ENCODE measurements at places on chromosomes 3 and 15. TPM values are rescaled to one million over a fixed set of nuclear protein-coding genes. Genes with fewer than 3 reads are reported as not detected.

DNA sequence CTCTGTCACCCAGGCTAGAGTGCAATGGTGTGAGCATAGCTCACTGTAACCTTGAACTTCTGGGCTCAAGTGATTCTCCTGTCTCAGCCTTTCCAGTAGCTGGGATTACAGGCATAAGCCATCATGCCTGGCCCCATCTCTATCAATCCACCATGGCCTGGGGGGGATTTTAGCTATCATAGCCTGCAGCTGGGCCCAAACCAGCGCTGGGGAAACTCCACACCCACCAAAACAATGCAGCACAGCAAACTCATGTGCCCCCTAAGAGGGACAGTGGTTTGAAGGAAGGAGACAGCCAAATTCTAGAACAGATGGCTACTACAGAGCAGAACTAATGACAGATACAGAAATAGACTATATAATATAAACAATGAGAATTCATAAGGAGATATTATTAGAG is 13.8 kb upstream of the NSMCE3 start:
- H3K4me3 ChIP-seq: no peak overlapping the region
- H3K4me1 ChIP-seq: no peaks in the 10 kb centered on the region
- no peaks in the 10 kb centered on the region for H3K36me3 ChIP-seq
- H3K27me3 ChIP-seq: no peaks in the 10 kb centered on the region

GRCh38 chr3:46429671-46430070 is 22.6 kb downstream of the CCRL2 start:
- no peak for DNase-seq
- H3K27ac ChIP-seq: no peak overlapping the region
- no peaks in the 10 kb centered on the region for H3K27me3 ChIP-seq
- H3K36me3 ChIP-seq: no peaks in the 10 kb centered on the region

DNA sequence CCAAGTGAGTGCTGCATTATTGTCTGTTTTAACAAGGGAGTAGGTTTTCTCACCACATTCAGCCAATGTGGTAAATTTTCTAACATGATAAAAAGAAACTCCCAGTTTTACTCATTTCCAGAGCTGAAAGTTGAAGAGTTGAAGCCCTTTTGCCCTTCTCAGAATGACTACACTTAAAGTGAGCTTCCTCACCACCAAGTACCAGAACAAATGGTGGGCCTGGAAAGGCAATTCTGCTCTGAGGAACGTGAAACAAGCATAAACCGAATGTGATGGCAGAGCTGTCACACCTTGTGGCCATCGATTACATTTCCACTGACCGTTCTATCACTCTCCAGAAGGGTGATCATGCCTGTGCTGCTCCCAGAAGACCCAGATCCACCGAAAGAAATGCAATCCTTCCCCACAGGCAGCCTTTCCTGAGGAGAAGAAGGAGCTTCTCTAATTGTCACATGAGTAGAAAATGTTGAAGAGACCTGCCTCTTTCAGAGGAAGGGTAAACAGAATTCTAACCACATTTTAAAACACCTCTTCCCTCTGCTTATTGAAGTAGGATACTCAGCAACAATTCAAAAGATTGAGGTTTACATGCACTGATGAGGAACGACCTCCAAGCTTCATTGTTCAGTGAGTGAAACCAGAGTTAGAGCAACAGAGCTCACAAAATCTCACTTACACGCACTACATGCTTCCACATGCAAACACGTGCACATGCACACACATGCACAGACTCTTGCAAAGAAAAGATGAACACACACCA is 21.4 kb upstream of the CCR9 start:
- H3K4me1 ChIP-seq: no peaks in the 10 kb centered on the region
- H3K27me3 ChIP-seq: no peaks in the 10 kb centered on the region
- H3K4me3 ChIP-seq: no peak overlapping the region
- DNase-seq: no peak
- H3K27ac ChIP-seq: no peak overlapping the region

DNA sequence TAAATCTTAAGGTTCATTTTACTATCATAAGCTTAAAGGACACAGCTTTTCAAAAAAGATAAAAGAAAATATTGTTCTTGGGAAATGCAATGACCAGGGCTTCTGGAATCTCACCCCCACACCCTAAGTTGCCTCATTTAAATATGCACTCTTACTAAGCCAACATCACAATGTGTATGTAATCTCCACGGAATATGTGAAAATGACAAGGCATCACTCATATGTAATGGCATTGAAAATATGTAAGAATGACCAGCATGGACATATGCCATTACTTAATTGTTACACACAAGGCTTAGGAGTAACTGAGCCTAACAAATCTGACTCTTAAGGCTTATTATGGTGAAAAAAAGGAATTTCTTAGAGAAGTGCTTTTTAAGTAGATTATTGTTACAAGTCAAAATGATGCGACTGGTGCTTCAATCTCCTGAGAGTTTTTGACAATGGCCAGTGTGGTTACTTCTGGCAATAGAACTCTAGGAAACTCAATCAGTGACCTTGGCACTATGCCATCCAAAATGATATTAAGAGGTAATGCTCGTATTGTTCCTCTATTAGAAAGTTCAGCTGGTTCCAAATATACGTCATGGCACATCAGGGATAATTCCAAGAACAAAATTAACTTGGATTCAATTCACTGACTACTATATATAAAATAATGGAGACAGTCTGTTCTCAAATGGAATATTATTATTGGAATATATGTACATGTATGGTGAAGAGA is 290.0 kb upstream of the PLSCR5 start:
- no peak overlapping the region for H3K27ac ChIP-seq
- no peak overlapping the region for H3K4me3 ChIP-seq
- H3K36me3 ChIP-seq: no peaks in the 10 kb centered on the region
- DNase-seq: no peak
- no peaks in the 10 kb centered on the region for H3K27me3 ChIP-seq
- no peaks in the 10 kb centered on the region for H3K4me1 ChIP-seq

DNA sequence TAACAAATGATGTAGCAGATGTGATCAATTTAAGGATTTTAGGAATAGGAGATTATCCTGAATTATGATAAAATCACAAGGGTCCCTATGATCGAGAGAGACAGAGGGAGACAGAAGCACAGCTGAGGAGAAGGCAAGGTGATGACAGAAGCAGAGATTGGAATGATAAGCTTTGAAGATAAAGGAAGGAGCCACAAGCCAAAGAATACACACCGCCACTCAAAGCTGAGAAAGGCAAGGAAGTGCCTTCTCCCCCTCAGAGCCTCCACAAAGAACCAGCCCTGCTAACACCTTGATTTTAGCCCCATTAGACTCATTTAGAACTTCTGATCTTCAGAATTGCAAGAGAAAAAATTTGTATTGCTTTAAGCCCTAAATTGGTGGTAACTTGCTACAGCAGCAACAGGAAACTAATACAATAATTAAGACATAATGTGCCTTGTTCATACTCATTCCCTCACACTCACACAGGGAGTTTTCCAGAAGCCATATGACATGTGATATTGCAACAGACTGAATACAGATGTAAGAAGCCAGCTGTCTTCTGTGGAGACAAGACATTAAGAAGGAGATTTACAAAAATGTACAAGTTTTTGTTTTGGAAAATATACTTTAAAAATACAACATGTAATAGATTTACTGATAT is 38.2 kb downstream of the TRANK1 start:
- H3K27me3 ChIP-seq: no peaks in the 10 kb centered on the region
- no peak overlapping the region for H3K27ac ChIP-seq
- no peak for DNase-seq
- no peaks in the 10 kb centered on the region for H3K36me3 ChIP-seq

DNA sequence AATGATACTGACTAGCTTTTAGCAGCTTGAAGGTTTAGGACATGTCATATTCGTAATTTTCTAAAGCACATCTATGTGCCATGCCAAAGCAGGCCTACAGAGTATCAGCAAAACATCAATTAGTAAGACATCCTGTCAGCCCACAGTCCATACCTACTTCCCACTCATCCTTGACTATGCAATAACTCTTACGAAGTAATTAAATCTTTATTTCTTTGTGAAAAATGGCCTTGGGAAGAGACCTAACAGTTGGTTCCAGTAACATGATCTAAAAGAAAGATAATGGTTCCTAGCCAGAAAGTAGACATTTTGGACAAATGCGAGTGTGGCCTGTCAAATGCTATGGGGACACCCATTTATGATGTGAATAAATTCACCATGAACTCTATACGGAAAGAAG is 172.6 kb upstream of the TNIK start:
- H3K36me3 ChIP-seq: no peaks in the 10 kb centered on the region
- H3K4me3 ChIP-seq: no peak overlapping the region
- H3K4me1 ChIP-seq: no peaks in the 10 kb centered on the region
- no peaks in the 10 kb centered on the region for H3K27me3 ChIP-seq

DNA sequence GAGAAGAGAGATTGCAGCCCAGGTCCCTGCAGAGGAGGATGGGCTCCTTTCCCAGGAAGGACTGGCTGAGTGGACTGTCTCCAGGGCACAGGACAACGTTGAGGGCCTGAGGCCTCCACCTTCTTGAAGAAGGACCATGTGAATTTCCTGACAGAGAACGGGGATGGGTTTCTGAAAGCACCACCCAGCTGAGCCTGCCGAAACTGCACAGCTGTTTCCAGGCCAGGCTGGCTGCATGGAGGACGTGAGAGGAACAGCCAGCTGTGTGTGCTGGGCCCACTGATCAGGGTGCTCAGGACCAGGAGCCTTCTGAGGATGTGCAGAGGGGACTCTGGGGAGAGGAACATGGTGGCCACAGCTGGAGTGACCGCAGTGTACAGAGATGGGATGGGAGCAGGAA is 39.2 kb downstream of the HMCES start:
- peaks cover 6% of the 10 kb centered on the region for H3K4me1 ChIP-seq
- DNase-seq: no peak
- H3K4me3 ChIP-seq: no peak overlapping the region
- H3K27me3 ChIP-seq: no peaks in the 10 kb centered on the region

GRCh38 chr3:156594219-156594683 is 39.3 kb upstream of the SSR3 start:
- H3K4me1 ChIP-seq: peaks cover 3% of the 10 kb centered on the region
- no peaks in the 10 kb centered on the region for H3K36me3 ChIP-seq
- no peaks in the 10 kb centered on the region for H3K27me3 ChIP-seq
- H3K4me3 ChIP-seq: no peak overlapping the region
- no peak overlapping the region for H3K27ac ChIP-seq
- no peak for DNase-seq

GRCh38 chr3:73213896-73214295 is 152.4 kb downstream of the EBLN2 start:
- no peak for DNase-seq
- H3K4me1 ChIP-seq: no peaks in the 10 kb centered on the region
- no peak overlapping the region for H3K4me3 ChIP-seq
- H3K27ac ChIP-seq: no peak overlapping the region
- H3K27me3 ChIP-seq: no peaks in the 10 kb centered on the region

DNA sequence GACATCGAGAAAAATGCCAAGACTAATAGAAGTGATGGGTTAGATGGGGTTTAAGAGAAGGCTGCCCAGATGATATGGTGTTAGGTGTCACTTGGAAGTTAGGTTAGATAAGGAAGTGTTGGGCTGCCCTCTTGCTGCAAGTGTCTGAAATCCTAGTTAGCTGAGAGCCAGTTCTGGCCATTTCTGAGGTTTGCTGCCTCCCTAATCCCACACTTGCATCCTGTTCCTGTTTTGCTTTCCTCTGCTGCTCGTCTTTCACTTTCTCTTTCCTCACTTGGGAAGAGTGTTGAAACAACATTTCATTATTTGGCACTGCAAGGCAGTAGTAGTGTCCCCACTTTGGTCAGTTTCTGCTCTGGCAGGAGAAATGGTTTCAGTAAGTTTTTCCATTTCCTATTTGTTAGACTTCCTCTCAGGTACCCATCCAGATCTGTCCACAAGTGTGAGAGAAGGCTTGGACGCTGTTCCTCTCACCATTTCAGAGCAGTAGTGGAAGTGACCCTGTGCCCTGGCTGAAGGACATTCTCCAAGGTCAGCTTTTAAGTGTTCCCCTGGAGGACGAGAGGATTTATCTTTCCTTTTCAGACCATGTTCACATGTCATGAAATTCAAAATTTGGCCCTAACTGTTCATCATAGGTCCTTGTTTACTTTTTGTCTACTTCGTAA is 93.3 kb downstream of the ADAMTSL3 start:
- H3K36me3 ChIP-seq: no peaks in the 10 kb centered on the region
- H3K4me3 ChIP-seq: no peak overlapping the region
- DNase-seq: no peak
- no peaks in the 10 kb centered on the region for H3K27me3 ChIP-seq
- no peak overlapping the region for H3K27ac ChIP-seq

- DNase-seq: no peak
- no peaks in the 10 kb centered on the region for H3K4me1 ChIP-seq
- no peak overlapping the region for H3K4me3 ChIP-seq
- no peak overlapping the region for H3K27ac ChIP-seq
- H3K27me3 ChIP-seq: no peaks in the 10 kb centered on the region
- H3K36me3 ChIP-seq: no peaks in the 10 kb centered on the region
These were observed 27.2 kb downstream of the PLCL2 start for GRCh38 chr3:16911916-16912315.

DNA sequence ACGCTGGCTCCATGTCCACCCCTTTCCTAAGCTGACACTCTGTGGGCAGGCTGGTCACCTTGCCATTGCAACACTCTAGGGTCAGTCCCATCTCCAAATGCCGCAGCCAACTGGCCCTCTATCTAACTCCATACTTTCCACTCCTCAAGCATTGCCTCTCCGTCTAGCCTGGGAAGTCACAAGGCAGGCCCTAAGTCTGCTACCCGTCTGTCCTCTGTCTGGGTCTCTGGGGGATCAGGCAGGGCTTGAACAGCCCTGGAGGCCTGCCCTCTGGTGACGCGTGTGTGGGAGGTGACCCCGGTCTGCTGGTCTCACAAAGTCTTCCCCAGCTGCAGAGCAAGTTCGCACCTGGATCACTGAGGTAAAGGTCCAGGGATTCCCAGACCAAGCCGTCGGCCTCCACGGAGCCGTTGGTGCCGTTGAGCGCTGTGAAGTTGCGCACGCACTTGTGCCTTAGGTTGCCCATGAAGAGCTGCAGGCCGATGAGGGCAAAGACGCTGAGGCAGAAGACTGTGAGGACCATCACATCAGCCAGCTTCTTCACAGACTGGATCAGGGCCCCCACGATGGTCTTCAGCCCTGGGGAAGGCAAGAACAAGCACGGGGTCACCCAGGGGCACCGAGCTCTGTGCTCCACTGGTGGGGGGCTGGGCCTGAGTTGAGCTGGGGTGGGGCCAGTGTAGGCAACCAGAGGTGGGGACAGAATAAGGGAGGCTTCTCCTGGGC is 39.9 kb downstream of the SCN5A start:
- no peak overlapping the region for H3K4me3 ChIP-seq
- H3K36me3 ChIP-seq: no peaks in the 10 kb centered on the region
- H3K4me1 ChIP-seq: no peaks in the 10 kb centered on the region
- no peak for DNase-seq

DNA sequence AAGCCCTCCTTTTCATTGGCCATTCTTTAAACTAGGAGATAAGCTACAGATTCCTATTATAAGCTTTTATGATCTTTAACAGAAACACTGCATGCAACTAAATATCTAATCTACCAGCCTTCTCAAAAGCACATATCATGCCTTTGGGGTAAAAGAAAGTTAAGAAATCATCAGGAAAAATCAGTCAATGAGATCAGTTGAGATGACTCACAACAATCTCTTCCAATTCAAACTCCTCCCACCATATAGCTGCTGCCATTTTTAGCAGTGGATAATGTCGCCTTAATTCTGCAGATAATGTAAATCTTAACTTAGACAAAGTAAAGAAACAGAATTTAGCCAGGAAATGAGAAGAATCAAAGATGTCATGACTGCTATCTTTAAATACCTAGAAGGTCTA is 135.2 kb upstream of the BCL6 start:
- no peak for DNase-seq
- H3K4me1 ChIP-seq: no peaks in the 10 kb centered on the region
- no peaks in the 10 kb centered on the region for H3K36me3 ChIP-seq
- no peak overlapping the region for H3K4me3 ChIP-seq

Gene UQCRC1
- total RNA-seq: 310 TPM

Gene CFAP100
- total RNA-seq: not detected

Gene LINGO1
- total RNA-seq: 57.1 TPM

Gene REC114
- not detected for total RNA-seq
